ENCODE measurements at places on chromosomes 7 and 10. TPM values are rescaled to one million over a fixed set of nuclear protein-coding genes. Genes with fewer than 3 reads are reported as not detected.

DNA sequence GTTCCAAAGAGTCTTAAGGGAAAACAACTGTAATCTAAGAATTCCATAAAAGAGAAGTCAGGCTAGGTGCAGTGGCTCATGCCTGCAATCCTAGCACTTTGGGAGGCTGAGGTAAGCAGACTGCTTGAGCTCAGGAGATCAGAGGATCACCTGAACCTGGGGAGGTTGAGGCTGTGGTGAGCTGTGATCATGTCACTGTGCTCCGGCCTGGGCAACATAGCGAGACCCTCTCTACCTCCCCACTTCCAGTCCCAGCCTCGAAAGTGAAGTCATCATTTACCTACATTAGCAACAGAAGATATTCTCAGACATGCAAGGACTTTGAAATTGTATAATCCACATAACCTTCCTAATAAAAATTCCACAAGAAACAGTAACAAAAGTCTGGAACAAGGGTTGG lies 129.8 kb upstream of the DNAJB12 start:
- DNase-seq = no peak

DNA sequence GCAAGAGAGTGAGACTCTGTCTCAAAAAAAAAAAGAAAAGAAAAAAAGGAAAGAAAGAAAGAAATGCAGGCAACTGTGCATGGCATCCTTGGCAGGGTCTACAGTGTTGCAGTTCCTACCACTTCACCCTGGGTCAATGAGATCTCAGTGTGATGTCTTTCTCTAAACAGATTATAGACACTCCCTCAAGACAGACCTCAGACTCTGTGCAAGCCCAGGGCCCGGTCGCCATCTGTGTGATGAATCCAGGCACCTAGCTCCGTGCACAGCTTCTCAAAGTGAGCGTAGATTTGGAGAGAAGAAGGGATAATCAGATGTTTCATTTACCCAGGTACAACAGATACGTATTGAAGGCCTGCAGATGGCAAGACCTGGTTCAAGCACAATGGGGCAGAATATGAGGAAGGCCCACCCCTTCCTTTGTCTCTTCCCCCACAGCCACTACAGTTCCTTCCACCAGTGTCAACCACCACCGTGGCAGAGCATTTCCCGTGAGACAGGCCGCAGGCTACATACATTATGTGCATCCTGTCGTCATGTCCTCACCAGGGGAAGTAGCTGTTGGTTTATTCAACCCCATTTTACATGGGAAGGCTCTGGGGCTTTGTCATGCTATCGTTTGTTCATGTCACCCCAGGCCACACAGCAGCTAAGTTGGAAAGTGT lies 471.7 kb upstream of the GALNT17 start:
- DNase-seq = no peak

DNA sequence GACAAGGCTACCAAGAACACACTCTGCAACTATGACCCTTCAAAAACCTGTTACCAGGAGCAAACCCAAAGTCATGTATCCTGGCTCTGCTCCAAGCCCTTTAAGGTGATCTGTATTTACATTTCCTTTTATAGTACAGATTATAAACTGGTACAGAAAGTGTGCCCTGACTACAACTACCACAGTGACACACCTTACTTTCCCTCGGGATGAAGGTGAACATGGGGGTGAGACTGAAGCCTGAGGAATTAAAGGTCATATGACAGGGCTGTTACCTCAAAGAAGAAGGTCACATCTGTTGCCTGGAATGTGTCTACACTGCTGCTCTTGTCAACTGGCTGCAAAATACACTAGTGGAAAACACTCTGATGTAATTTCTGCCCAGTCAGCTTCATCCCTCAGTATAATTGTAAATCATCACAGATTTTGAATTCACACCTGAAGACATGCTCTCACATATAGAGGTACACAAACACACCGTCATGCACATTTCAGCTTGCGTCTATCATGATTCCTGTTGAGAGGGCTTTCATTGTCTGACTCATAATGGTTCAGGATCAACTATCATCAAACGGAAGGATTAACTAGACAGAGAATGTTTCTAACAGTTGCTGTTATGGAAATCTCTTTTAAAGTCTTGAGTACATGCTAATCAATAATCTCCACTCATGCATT lies 318.3 kb downstream of the NXPH1 start:
- DNase-seq = no peak

OR13A1 gene
- 0.72 TPM for total RNA-seq

DNA sequence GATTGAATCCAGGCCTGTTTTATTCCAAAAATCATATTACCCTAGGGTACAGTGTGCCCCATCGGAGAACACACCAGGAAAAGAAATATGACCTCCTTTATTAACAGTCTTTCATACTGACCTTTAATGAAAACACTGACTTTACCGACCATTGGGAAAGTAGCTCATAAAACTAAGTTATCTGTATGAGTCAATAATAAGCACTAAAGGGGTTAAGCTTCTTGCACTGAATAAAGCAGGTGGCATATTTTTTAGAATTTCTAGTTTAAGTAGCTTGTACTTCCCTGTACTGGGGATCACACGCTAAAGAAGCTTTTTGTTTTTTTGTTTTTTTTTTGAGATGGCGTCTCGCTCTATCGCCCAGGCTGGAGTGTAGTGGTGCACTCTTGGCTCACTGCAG lies 199.8 kb downstream of the FAM107B start:
- no peak for DNase-seq

DNA sequence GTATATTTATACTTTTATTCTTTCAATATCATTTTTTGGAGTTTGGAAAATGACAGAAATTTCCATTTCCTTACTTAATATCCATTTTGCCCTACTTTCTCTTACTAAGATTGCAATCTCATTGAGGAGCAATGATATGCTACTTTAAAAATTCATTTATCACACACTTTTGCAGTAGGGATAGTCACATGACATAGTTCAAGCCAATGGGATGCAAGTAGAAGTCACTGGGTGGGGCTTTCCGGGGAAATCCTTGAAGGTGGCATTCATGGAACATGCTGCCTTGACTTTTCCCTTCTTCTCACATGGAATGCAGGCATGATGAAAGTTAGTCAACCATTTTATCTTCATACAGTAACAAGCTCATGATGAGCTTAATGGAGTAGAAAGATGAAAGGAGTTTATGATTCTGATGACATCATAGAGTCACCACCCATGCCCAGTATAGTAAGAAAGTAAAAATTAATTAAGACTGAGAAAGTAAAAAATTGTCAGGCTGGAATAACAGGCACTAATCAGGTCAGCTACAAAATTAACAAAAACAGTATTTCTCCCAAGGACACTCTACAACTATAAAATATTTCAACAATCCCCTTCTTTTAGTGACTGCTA lies 33.4 kb downstream of the IQUB start:
- DNase-seq = no peak

DNA sequence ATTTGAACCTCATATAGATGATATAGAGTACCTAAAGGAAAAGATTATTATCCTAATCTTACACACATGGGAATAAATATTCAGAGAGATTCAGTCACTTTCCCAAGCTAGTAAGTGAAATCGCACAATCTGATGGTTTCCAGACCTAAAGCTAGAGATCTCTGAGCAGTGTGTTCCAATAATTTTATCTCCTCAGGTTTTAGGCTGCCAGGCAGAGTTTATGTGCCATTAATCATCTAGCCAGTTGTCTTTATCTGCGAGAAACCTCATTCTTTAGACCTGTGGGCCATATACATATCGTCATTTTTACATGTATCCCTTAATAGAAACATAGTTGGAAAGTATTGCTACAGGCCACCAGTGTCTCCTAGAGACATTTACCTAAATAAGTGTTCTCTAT lies 647.2 kb upstream of the STEAP1 start:
- peak; percentile 21 for DNase-seq

DNA sequence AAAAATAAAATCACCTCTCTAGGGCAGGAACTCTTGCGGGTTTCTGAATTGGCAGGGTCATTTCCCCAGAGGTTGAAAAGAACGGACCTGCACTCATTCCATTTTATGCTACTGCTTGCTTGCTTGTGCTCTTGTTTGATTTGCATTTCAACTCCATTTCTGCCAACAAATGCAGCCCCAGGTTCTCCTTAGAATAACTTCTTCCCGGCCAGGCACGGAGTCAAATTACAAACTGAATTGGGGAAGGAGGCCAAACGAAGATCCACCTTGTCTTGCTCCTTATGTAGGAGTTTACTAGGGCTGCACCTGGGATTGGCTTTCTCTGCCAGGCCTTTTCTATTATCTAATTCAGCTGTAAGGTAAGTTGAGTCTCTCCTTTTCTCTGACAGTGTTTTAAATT lies 79.6 kb downstream of the HGF start:
- DNase-seq = no peak

- DNase-seq = no peak
Measured at GRCh38 chr10:44380829-44381600, 3.9 kb downstream of the CXCL12 start.

DNA sequence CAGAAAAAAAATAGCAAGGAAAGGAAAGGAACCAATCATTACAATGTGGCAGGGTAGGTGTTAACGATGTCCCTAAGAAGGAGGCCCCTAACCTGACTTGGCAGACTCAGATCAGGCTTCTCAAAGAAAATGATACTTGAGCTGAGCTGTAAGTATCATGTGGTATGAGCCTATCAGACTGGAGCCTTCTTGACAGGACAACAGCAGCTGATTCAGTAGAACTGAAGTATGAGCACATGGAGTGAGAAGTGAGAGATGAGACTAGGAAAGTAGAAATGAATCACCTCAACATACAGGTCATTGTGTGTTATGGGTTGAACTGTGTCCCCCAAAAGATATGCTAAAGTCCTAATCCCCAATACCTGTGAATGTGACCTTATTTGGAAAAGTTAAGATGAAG lies 66.3 kb downstream of the MTERF1 start:
- no peak for DNase-seq

DNA sequence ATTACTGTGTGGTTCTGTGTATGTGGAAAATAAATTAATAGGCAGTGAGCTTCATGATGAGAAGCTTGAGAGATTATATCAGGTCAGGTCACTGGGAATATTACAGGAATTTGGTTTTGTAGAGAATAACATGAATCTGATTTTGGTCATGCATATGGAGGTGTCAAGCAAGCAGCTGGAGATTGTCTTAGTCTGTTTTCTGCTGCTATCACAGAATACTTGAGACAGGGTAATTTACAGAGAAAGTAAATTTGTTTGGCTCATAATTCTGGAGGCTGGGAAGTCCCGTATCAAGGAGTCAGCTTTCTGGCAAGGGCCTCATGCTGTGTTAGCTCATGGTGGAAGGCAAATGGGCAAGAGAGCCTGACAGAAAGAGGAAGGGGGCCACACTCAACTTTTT lies 120.7 kb upstream of the FAM3C start:
- DNase-seq = no peak

EGR2 gene
- 11.8 TPM for total RNA-seq

- no peak for DNase-seq
Measured at GRCh38 chr7:159036916-159037605, 107.6 kb downstream of the VIPR2 start.

SLC18A2 gene
- total RNA-seq = 4.1 TPM

ANKRD30A gene
- total RNA-seq = 0.72 TPM

GRCh38 chr10:34297541-34298345 lies 517.4 kb downstream of the PARD3 start:
- no peak for DNase-seq

Measured in umbilical cord (tissue), 2 donors.